Renal cortex interstitium (tissue), 15 donors: ENCODE measurements at places on chromosomes 1 and 21. TPM values are rescaled to one million over a fixed set of nuclear protein-coding genes. Genes with fewer than 3 reads are reported as not detected.
A peak's percentile ranks its signal among the peaks of the same experiment; 100 is the strongest.

The RIMS3 gene
- polyA plus RNA-seq = 1.8 TPM

The KRTAP7-1 gene
- polyA plus RNA-seq = not detected

The RXFP4 gene
- 0.09 TPM for polyA plus RNA-seq

The MARK1 gene
- polyA plus RNA-seq = 9.2 TPM

The TSPAN2 gene
- polyA plus RNA-seq = 34.5 TPM

The ZRANB2 gene
- 224 TPM for polyA plus RNA-seq

The GCSAML gene
- 0.55 TPM for polyA plus RNA-seq

The MXRA8 gene
- 202 TPM for polyA plus RNA-seq

The CELA3A gene
- not detected for polyA plus RNA-seq

DNA sequence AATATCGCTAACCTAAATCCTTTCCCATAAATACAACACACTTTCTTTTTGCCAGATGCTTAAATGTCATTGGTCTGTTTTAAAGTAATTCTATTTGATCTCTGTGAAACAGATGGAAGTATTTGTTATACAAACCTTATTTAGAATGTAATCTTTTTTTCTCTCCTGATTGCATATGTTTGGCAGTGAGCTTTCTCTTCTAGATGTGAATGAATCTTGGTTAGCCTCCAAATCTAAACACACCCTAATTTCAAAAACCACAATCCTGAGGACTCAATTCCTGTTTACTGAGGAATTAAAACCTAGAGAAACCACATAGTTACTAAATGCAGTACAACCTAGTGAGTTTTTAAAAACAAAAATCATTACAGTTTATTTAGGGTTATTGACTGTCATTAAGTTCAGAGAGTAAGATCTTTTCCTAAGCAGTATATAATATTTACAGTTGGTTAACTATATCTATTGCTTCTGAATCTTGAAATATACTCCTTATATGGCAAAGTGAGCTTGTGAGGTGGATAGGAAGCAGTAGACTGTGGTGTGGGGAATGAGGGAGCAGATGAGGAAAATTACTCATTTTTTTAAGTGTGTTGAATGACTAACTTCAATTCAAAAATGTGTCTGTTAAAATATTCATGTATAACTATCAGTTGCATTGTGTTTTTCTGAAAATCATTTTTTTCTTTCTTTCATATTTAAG lies 218.7 kb downstream of the FMN2 start:
- DNase-seq = no peak

DNA sequence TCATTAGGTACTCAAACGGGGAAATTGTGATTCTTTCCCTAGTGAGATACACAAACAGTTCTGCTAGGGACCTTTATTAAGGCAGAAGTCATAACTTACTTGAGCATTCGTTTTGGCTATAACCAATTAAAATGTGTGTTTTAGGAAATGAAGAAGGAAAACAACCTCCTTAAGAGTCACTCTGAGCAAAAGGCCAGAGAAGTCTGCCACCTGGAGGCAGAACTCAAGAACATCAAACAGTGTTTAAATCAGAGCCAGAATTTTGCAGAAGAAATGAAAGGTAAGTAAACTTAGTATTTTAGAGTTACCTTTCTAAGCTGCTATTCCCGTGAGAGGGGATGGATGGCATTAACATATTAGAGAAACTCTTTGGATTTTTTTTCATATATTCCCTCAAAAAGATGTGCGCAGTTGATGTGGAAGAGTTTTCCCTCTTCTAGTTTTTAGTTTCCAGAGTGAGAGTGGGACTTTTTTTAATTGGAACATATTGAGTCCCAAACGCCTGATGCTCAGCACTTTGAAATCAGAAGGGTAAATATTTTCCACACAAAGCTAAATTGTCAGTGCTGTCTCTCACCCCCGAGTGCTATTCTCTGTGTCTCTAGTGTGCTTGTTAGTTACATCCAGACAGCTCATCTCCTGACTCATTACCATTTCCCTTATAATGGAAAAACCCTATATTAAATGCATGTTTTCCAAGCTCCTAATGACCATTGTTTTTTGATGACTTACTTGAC lies 34.9 kb downstream of the CENPF start:
- DNase-seq = peak; percentile 21

- DNase-seq = no peak
These were observed 23.4 kb downstream of the VAV3 start for GRCh38 chr1:107941531-107941930.

DNA sequence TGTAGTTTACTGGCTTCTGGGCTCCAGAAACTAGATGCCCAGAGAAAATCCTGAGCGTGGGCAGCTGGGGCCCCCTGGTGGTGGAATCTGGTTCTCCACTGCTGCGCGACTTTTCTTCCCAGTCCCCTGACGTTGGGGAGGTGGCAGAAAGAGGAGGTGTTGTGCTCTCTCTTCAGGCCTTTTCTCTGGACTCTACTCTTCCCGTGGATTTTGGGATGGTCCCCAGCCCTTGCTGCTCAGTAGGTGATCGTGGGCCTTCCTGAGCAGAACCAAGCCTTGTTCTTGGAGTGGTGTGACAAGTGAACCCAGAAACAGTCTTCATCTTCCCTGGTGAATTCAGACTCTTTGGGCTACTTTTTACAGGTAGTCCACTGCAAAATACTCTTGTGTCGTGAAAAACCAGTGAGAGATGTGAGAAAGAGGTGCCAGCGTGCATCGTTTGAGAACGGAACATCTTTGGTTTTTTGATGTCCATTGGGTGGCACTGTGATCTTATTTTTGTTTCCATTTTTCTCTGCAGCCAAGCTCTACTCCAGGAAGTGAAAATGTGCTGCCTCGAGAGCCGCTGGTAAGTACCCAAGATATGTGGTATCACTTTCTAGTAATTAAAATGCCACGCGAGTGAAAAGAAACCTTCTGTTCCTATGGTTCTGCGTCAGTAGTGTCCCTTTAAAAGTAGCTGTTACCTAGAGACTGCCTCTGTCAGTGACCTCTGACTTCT lies 20.2 kb downstream of the PEX14 start:
- DNase-seq = peak; percentile 64

DNA sequence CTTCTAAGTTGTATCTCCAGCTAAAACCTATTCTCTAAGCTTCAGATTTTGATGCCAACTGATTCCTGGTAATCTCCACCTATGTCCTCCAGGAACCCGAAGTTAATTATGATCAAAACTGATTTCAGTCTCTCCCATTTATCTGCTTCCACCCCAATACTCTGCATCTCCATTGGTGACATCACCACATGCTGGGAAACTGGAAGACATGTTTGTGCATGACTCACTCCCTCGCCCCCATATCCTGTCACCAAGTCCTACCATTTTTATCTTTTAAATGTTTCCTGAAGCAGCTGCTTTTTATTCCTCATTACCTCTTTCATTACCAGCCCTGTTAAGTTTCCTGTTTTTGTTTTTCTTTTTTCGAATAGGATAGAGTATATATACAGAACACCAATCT lies 228.5 kb downstream of the LRRC40 start:
- no peak for DNase-seq

DNA sequence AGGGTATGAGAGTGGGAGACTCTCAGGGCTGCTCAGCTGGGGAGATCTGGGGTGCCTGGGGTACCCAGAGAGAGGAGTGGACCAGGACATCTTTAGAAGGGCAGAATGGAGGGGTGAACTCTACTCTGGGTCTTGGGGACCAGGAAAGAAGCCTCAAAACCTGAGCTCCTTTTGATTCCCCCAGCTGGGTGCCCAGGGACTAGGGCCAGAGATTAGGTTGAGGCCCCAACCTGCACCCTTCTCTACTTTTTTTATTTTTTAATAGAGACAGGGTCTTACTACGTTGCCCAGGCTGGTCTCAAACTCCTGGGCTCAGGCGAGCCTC lies 1.9 kb downstream of the PDZK1IP1 start:
- DNase-seq = no peak

DNA sequence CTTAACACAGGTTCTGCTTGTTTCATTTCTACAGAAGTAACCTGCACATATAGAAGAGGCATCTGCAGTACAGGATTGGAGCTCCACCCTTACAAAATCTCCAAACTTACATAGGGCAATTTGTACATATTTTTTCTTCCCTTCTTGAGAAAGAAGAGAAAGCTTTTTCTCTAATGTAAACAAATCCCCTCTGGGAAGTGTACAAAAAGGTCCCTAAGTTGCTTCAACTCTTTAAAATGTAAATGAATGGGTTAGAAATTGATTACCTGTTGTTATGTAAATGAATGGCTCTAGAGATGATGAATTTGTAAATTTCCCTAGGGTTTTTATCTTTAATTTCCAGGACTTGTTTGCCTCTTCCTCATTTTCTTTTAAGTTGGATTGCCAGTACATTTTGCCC lies 1183.7 kb downstream of the MRPL39 start:
- DNase-seq = no peak

- DNase-seq = no peak
These were observed 38.2 kb downstream of the RABIF start for GRCh38 chr1:202850593-202851362.

- no peak for DNase-seq
These were observed 47.4 kb downstream of the LGR6 start for GRCh38 chr1:202240956-202241355.

- no peak for DNase-seq
These were observed 3.1 kb downstream of the PRDM2 start for GRCh38 chr1:13703128-13703513.

DNA sequence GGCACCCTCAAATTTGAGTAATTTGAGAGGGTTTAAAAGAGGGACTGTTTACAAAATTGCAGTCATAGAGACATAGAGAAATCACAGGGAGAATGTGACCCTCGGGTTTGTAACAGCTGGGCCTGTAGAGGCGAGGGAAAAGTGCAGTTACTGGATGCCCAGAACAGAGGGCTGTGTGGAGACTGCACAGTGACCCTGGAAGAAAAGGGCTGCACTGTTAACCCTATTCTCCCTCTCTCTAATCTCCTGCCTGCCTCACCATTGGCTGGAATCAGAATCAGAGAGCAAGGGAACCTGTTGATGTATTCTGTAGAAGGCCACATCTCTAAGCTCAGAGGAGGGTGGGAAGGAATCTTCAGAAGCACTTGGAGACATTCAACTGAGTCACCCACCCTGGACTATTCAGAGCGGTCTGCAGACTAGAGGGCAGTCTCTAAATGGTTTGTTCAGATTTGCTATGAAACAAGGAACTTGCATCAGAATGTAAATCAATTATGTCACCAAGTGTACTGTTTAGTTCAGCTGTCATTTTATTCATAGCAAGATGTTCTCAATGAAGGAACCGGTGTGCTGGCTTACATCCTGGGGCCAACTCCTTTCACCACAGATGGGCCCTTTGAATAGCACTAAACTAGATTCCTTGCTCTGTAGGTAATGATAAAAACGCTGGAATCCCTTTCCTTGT lies 132.2 kb upstream of the HOOK1 start:
- no peak for DNase-seq

- DNase-seq = no peak
These were observed 137.2 kb downstream of the DHRS3 start for GRCh38 chr1:12480748-12481362.

GRCh38 chr1:24418898-24419628 lies 3.5 kb downstream of the NIPAL3 start:
- no peak for DNase-seq

DNA sequence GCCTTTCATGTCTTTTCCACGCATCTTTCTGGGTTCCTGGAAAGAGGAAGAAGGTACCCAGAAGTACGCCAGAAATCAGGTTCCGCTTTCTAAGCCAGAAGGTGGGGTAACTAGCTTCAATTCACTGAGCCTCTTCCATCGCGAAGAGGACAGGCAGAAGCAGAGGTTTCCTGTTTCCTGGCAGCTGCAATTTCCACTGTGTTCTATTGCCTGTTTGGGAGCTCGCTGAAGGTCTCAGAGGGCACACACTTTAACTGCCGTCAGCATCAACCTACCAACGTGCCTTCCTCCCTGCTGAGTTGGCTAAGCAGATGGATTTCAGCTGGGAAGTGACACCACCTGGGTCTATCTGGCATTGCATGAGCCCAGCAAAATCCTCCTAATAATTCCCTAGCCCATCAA lies 10.0 kb downstream of the NCF2 start:
- peak; percentile 24 for DNase-seq

DNA sequence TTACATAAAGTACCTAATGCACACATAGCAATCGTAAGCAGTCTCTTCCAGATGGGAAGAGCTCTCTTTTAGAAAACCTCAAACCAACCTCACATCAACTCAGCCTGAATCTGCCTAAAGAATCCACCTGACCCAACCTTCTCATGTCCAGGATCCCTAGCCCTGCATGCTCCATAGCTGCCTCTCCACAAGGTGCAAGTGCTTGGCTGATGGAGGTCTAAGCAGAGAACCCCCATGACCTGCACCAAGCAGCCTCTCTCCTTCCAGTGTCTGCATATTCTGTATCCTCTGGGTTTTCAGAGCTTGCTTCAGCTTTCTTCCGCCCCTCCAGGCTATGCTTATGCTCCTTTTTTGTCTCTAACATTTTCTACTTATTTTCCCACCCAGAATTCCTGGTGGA lies 2.5 kb downstream of the LY9 start:
- no peak for DNase-seq

GRCh38 chr21:38741950-38742256 lies 63.8 kb upstream of the ETS2 start:
- no peak for DNase-seq

DNA sequence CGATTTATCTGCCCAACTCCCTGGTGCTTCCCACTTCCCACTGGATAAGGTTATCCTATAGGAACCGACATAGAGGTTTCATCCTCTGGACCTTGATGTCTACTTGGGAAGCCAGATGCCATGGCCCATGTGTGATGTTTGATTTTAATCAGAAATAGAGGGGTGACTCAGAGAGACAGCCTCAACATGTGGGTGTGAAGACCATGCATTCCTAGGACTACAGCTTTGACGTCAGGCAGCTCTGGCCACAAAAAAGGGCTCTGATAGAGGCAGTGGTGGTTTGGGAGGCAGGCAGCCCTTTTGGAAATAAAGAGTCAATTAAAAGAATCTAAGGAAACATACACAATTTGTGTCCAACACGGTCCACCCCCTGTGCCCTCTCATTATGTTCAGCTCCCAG lies 5.2 kb upstream of the SH2D2A start:
- no peak for DNase-seq

DNA sequence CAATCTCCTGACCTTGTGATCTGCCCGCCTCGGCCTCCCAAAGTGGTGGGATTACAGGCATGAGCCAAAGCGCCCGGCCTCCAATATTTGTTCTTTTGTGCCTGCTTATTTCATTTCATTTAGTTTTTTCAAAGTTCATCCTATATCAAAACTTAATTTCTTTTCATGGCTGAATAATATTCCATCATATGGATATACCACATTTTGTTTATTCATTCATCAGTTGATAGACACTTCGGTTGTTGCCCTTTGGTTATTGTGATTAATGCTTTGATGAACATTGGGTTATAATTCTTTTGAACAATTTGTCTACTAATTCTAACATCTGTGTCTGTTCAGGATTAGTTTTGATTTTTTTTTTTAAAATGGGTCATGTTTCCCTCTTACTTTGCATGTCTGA lies 41.7 kb downstream of the SFPQ start:
- no peak for DNase-seq

GRCh38 chr1:11364170-11364569 lies 91.2 kb downstream of the UBIAD1 start:
- no peak for DNase-seq

DNA sequence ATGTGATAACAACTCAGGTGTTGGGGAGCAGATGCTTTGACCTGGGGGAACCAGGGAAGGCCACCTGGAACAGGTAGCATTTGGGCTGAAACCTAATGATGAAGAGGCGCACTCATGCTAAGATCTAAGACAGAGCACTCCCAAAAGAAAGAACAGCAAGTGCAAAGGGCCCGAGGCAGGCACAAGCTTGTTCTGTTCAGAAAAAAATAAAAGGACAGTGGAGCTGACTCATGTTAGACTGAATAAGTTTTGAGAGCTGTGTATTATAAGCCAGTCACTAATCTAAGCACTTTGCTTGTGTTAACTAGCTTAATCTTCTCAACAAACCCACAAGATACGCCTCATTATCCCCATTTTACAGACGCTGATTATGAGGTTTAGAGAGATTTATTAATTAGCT lies 90.1 kb downstream of the MATN1 start:
- no peak for DNase-seq

GRCh38 chr1:156795787-156796186 lies 20.9 kb downstream of the SH2D2A start:
- DNase-seq = no peak
